ENCODE measurements at places on chromosomes 4 and X.

- DNase-seq = peak; percentile 23
Observed at GRCh38 chr4:40980318-40980883, 230.6 kb downstream of the NSUN7 start.

- no peak for DNase-seq
Observed at GRCh38 chr4:14151101-14151500, 523.6 kb upstream of the BOD1L1 start.

DNA sequence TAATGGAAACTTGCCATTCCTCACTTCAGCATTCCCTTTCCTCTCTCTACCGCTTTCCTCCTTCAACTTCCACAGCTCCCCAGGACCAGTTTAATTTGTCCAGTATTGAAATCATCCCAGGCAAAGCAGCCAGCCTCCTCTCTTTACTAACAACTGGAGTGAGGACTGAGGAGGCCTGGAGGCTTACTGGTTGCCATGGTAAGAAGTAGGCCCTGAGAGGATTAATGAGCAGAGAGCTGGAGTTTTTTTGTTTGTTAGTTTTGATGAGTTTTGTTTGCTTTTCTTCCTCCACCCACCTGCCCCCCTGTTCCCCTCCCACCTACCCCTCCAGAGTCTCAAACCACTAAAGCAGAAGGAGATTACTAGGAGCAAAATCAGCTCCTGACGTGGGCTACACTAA is 29.5 kb upstream of the PLP1 start:
- DNase-seq = no peak

DNA sequence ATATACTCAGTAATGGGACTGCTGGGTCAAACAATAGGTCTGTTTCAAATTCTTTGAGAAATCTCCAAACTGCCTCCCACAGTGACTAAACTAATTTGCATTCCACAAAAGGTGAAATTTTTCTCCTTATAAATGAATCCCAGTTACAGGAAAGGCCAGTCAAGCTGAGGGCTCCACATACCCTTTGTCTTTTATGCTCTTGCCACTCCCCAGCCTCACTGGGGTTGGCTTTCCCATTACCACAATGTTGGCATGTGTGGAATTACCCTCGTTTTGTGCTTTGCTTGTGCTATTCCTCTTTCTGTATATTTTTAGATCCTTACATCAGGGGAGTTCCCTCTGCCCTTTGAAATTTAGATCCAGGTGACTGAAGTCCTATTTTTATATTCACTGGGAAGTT is 220.2 kb upstream of the LCORL start:
- no peak for DNase-seq

- DNase-seq = no peak
Observed at GRCh38 chr4:87851953-87852352, 19.2 kb downstream of the MEPE start.

DNA sequence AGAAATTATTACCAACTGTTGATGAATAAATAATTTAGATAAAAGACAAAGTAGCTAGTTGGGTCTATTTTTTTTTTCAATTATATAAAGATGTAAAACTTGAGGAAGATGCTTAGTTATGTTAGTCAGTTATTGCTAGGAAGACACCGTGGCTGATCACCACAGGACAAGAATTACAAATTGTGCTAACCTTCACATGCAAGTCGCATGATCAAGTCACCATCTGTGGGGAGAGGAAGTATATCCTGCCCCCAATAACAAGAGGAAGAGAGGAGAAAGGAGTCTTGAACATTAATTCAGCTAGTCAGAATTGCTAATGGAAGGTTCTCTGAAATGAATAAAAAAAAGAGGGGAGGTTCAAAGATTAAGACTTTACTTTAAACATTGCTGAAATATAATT is 52.3 kb downstream of the CPEB2 start:
- no peak for DNase-seq

DNA sequence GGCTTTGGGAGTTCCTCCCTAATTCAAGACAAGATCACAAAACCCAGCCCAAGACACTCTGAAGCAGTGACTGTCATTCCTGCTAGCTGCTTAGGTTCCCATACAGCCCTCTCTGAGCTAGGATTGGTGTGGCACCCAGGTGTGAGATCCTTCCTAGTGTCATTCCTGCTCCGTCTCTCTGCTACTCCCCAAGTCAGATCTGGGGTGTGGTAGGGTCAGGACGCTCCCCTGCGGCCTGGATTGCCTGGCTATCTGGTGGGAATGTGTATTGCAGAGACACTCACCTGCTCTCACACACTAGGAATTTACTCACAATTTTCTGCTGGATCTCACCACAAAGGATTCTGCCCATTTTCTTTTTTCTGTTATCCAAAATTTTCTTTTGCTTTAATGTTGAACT is 560.8 kb upstream of the ATOH1 start:
- DNase-seq = no peak
